ENCODE measurements at places on chromosomes 3 and 15.

DNA sequence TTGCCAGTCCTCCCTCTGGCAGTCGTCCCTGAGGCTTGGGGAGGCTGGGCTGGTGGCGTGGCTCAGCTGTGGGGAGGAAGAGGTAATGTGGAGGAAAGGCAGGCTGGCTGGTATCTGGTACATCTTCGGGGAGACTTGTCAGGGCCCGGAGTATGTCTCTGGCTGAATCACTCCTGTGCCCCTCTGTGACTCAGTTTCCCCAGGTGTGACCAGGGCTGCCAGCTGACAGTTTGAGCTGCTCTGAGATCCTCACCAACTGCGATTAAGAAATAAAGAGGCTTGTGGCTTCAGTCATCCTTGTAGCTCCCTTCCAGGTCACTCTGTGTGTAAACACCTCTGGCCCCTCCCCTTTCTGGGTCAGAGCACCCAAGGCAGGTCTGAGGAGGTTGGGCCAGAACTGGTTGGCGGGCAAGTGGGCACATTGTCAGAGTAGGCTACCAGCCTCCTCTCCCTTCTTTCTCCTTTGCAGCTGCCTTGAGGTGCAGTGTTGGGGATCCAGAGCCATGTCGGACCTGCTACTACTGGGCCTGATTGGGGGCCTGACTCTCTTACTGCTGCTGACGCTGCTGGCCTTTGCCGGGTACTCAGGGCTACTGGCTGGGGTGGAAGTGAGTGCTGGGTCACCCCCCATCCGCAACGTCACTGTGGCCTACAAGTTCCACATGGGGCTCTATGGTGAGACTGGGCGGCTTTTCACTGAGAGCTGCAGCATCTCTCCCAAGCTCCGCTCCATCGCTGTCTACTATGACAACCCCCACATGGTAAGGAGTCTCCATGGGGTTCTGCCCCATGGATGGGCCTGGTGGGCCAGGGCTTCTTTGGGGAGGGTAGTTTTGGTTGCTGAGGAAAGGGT lies 3.0 kb downstream of the TEX264 start:
- DNase-seq: no peak

- no peak for DNase-seq
Measured at GRCh38 chr3:36172699-36173098, 207.6 kb upstream of the STAC start.

- no peak for DNase-seq
Measured at GRCh38 chr15:51837792-51838251, 8.4 kb downstream of the TMOD3 start.

GRCh38 chr3:35969406-35969805 lies 330.1 kb downstream of the ARPP21 start:
- DNase-seq: no peak

- no peak for DNase-seq
Measured at GRCh38 chr15:51908316-51908715, 63.3 kb downstream of the LEO1 start.

GRCh38 chr3:46670891-46671427 lies 22.5 kb downstream of the ALS2CL start:
- DNase-seq: no peak

DNA sequence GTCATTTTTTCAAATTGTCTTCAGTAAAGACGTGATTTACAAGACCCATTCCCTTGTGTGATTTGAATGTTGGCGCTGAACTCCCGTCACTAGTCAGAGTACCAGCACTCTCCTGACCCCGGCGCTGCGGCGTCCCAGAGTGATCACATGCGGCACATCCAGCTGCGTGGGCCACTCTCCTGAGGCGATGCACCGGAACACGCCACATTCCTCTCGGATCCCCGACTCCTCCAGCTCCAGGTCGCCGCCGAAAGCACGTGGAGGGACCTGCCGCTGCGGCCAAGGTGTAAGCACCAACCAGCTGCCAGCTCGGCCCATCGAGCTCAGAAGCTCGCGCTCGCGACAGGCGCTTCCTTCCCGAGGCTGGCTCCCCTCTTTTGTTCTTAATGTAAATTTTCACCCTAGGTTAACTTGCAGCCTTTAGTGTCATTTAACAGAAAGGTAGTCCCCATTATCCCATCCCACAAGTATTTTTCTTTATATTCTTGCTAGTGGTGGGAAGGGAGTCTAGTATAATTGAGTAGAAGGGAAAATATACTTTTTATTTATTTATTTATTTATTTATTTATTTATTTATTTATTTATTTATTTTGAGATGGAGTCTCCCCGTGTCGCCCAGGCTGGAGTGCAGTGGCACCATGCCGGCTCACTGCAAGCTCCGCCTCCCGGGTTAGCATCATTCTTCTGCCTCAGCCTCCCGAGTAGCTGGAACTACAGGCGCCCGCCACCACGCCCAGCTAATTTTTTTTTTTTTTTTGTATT lies 61.7 kb upstream of the VGLL3 start:
- DNase-seq: no peak

GRCh38 chr3:30347679-30348216 lies 258.7 kb upstream of the TGFBR2 start:
- no peak for DNase-seq

GRCh38 chr3:17065315-17065714 lies 180.6 kb downstream of the PLCL2 start:
- DNase-seq: no peak

- DNase-seq: no peak
Measured at GRCh38 chr15:79609506-79609905, 177.4 kb downstream of the MINAR1 start.

DNA sequence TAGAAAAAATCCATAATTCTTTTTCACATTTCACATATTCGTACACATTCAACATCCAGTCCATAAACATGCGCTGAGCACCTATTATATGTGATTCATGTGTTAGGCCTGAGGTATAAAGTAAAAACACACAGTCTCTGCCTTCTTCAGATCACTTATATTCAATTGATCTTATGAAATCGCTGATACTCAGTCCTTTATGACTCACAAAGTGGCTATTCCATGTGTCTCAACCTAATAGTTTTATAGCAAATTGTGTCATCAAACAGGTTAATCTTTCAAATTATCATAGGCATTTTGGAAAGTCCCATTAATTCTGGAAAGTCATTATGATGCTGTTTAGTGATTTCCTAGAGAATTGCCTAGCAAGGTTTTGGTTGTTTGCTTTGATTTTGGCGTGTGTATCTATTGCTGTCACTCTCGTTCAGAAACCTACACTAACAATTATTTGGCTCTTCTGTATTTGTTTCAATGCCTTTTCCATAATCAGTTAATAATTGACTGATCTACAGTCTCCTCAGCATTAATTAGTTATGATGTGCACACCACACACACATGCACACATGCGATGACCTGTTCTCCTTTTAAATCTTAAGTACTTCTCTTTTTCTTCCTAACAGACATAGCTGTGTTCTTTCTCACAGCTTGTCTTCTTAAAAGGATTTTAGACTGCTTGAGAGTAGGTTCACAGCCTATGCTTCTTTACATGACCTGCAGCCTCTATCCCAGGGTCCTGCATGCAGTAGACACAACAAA lies 353.1 kb downstream of the MECOM start:
- DNase-seq: no peak

- DNase-seq: no peak
Measured at GRCh38 chr3:128242818-128243601, 89.7 kb downstream of the EEFSEC start.

DNA sequence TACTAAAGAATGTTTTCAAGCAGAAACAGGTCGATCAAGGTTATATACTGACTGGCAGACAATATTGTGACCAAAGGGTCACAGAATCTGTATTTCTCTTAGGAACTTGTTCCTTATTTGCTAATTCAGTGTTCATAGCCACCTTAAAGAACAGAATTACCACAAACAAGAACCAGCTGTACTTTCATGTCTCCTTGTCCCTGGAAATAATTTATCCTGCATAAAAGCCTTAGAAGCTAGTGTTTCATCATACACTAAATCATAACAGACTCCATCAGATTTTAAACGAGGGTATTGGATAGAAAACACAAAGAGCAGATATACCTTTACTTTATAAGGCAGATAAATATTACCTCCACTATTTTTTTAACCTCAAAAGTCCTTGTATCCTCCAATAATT lies 6.4 kb downstream of the DNAJC19 start:
- no peak for DNase-seq

DNA sequence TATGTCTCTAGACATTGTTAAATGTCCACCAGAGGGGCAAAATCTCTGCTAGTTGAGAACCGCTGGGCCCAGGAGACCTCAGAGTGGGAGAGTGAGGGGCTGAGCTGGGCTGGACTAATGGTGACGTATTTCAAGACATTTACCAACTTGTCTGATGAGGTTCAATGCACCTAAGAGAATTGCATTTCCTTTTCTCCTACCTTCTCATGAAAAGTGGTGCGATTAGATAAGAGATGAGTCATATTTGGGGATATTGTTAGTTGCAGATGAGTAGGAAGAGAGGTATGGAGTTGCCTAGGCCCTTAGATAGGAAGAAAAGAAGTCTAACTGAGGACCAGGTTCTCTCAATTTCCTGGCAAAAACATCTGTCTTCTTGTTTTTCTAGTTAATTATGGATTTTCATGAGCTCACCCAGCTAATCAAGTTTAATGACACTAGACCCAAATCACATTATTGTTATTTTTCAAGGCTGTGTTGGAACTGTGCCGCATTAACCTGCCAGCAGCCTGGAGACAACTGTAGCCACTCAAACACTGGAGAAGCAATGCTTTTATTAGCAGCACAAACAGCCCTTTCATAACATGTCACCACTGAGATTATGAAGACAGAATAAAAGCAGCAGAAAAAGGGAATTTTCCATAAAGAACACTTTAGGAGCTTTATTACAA lies 144.2 kb downstream of the PDCD6IP start:
- no peak for DNase-seq

DNA sequence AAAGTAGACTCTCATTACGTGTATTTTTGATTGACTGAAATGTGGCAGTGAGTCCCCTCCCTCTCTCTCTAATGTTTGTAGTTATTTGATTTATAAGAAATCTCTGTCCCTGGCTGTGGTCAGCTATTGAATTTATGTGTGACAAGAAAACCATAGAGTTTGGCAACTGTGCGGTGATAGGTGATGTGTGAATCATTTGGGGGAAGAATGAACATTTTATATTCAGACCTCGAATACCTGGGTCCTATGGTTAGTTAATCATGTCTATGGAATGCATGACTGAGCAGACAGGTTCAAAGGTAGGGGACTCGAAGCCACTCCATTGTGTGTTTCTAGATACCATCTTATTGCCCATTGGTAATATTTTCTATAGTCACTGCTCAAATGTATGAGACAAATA lies 712.1 kb downstream of the MECOM start:
- no peak for DNase-seq
